Stimulated activated CD4-positive, alpha-beta T cell treated with anti-CD3 and anti-CD28 coated beads, Interleukin-4, amount 100 ng/mL, for 1 hour (primary cell): ENCODE measurements at places on chromosomes 3 and 15.

- no peak for DNase-seq
Observed at GRCh38 chr15:74235962-74236361, at the start of gene CCDC33. CCDC33 (plus strand) TSS chr15:74236326; CDS start chr15:74236720, 394 bp downstream.

GRCh38 chr3:105228696-105229095 is 138.0 kb upstream of the ALCAM start:
- no peak for DNase-seq

- no peak for DNase-seq
Observed at GRCh38 chr3:27031476-27031875, 337.7 kb downstream of the NEK10 start.

- no peak for DNase-seq
Observed at GRCh38 chr3:156978481-156978961, 152.4 kb downstream of the LEKR1 start.

DNA sequence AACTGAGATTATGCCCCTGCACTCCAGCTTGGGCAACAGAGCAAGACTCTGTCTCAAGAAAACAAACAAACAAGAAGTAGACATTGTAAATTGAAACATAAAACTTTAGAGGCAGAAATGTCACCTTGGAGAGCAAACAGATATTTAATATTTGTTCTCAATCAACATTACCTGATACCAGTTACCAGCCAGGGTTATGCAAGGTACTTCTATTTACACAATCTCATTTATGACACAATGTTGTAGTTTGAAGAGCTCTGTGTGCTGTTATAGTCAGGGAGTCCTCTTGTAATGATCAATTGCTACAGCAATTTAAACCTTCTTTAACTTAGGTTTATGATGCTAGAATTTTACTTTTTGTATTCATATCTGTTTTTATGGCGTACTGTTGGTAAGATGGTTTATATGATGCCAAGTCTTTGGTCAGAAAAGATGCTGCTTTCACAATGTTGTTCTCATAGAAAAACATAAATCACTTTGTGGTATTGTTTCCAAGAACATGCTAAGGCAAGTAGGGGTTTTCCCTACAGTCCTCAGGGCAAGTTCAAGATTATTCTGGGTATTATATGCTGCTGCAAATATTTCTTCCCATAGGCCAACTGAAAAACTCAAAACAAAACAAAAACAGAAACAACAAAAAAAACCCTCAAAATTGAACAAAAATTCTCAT is 173.5 kb downstream of the TNIK start:
- DNase-seq: no peak

GRCh38 chr15:48297668-48298067 is 33.6 kb upstream of the DUT start:
- no peak for DNase-seq

GRCh38 chr3:196756732-196757131 is 17.1 kb downstream of the PAK2 start:
- DNase-seq: no peak

DNA sequence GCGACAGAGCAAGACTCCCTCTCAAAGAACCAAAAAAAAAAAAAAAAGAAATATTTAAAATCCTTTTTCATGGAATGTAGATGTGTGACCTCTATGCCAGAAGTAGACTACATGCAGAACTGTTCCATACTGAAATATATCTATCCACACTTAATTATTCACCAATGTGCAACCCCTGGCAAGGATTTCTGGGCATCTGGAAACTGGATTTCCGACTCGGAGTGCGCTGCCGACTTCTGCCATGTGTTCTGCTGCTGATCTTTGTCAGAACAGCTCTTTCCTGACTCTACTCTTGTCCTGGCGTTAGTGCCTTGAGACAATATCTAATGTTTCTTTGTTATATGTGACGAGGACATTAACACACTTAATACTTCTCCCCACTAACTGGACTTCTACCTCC is 11.7 kb downstream of the LIPH start:
- no peak for DNase-seq

DNA sequence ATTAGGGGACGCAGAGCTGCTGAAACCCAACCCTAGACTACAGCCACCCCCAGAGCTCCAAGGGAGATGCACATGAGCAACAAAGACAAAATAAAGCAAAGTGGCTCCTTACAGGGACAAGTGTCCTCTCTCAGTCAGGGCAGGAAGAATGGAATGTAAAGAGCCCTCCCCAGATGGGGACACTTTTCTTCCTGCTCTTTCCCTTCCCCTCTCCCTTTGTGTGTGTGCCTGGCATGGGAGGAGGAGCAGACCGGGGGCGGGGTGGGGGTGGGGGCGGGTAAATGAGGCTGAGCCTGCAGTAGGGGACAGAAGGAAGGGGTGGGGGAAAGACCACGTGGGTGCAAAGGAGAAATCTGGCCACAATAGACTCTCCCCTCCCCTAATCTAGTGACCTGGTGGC is 37.4 kb downstream of the ACAA1 start:
- no peak for DNase-seq

DNA sequence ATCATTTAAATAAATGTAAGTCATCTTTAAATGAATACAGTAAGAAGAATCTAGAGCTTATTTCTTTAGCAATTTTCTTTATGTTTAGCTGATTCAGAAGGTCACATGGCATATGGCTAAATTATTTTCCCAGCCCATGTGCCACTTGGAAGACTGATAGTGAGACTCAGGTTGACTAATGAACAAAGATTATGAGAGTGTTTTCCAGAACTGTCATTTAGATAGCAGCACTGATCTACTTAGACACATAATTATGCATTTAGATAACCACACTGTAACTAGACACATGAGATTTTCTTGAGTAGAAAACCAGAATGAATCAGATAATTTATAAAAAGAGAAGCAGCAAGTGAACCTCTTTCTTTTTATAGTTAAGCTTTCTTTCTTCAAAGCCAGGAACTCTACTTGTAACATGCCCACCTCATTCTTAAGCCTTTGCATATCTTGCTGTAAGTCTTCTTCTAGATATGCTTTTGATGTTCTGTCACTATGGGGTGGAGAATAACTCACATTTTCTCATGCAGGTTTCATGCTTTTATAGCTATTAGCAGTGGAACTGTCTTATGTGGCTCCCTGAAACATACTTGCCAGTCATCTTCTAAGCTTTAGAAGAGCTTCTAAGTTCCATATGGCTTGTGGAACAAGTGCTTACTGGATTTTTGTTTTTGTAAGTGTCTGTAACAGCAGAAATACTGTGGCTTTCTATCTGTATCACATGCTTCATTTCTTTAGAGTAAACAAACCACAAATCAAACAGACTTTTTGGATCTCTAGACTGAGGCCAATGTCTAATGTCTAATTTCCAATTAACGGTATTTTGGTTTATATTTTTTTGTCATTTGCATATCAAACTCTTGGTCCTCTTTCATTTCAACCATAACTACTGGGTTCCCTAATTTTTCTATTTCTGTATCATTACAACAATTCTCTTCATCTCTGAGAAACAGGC is 101.4 kb downstream of the LMLN start:
- DNase-seq: no peak

- peak; percentile 41 for DNase-seq
Observed at GRCh38 chr15:40928821-40929659, at the start of gene DLL4. DLL4 (plus strand) TSS chr15:40929340; CDS start chr15:40929669, 329 bp downstream.

DNA sequence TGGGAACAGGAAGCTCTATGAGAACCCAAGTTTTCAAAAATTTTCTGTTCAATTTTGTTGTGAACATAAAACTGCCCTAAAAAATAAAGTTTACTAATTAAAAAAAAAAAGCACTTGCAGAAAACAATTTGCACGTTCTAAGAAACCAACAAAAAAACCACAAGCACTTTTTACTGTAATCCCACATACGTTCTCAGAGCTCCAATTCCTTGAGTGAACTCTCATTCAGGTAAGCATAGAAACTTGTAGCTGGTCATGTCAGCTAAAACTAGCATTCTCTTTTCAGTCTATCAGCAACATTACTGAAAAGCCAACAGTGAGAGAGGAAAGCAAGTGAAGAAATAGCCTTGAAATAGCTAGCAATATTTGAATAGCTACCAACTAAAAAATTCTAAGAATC is 11.5 kb upstream of the TMF1 start:
- no peak for DNase-seq

GRCh38 chr3:123813876-123814275 is 70.3 kb downstream of the MYLK start:
- DNase-seq: no peak

DNA sequence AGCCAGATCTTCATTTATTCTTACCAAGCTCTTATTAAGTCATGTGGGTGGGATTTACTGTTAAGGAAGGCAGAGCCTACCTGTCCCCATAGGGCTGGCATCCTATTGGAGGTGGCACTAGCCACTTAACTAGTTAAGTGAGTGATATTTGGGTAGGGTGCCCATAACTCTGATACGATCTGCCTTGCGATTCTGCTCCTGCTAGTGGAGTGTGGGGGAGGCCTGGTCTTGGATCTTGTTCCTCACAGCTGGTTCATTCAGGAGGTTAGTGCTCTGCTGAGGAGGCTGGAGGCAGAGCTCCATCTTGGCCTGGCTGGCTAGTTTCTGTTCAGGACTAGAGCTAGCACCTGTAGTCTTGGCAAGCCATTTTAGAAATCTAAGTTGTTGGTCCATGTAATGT is 9.3 kb downstream of the BAHD1 start:
- no peak for DNase-seq

DNA sequence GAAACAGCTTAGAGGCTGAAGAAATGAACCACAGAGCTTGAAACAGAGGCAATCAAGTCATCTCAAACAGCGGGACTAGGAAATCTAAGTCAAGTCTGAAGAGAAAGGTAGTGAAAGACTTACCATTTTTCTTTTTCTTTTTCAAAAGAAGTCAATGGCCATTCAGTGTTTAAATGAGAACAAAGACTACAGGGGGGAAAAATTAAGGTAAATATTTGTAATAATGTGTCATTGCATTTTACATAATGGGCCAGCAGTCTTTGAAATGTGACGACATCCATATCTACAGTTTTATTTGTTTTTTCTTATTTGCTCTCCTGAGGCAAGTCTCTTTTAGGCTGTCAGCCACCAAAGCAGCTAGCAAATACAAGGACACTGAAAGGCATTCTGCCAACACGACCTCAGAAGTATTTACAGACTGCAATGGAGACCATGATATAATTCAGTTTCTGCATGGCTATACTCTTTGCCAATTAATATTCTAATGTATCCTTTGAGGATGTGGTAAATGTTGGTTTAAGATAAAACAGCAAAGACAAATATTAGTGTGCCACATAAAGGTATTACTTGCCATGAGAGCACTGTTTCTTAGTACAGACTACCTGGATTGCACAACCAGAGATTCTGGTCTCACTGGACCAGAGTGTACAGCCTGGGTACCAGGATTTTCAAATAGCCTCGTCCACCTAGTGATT is 307.0 kb upstream of the THBS1 start:
- DNase-seq: no peak

DNA sequence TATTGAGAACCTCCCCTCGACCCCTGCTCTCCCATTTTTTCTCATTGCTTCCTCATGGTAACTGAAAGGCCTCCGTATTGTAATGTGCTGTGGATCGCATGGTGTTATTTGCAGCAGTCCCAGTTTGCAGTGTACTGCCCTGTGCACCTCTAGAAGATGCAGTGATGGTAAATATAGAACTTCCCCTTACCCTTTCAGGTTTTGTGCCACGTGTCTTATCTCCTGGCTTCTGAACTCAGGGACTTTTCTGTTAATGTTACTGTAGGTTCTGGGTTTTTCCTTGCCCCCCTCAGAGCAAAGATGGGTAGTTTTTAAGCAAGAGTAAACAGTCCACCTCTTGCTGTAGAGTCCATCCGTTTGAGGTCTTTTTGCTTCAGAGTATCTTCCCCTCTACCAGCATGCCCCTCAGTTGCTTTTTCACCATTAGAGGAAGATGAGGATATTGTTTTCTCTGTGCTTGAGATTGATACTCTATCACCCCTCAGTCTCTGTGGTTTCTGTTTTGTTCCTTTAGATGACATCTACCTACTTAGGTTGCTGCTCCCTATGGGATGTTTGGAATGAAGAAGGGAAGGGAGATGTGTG is 22.4 kb downstream of the CHD2 start:
- DNase-seq: no peak

DNA sequence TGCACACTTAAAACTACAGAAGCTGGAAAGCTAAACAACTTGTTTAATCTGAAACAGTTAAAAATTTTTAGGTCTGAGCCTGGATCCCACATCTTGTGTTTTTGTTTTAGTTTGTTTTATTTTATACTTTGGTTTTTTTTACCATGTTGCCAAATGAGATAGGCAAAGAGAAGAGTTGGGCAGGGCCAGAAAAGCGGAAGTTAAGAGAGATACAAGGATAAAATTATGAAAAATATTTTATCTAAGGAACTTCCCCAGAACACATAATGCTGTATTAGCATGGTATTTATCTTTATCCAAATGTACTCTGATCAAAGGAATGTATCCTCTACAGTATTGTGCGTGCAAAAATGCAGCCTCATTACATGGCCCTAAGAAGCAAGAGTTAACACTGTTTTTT is 50.7 kb downstream of the PROS1 start:
- DNase-seq: no peak

- DNase-seq: no peak
Observed at GRCh38 chr3:131933665-131934064, 101.1 kb downstream of the CPNE4 start.

GRCh38 chr3:31636694-31637442 is 104.1 kb downstream of the STT3B start:
- DNase-seq: no peak

DNA sequence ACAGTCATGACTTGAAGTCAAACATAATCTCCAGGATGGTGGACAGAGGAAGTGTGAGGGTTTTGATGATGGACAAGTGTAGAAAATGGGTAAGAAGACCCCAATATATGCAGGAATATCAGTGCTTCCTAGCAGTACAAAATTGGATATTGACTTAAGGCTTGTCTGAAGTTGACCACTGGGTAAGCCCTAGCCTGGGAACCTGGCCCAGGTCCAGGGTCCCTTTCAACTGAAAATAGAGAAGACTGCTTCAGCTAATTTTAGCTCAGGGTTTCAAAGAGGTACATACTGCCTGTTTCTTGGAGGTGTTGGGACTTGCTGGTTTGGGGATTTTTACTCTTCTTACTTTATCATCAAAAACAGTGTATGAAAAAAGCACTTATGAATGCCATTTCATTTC is 4.7 kb downstream of the NR1D2 start:
- DNase-seq: no peak

- no peak for DNase-seq
Observed at GRCh38 chr3:158991146-158991705, 189.4 kb downstream of the MFSD1 start.

- DNase-seq: no peak
Observed at GRCh38 chr3:37753428-37753827, 108.3 kb upstream of the CTDSPL start.

GRCh38 chr3:140715035-140715434 is 37.2 kb downstream of the TRIM42 start:
- no peak for DNase-seq

DNA sequence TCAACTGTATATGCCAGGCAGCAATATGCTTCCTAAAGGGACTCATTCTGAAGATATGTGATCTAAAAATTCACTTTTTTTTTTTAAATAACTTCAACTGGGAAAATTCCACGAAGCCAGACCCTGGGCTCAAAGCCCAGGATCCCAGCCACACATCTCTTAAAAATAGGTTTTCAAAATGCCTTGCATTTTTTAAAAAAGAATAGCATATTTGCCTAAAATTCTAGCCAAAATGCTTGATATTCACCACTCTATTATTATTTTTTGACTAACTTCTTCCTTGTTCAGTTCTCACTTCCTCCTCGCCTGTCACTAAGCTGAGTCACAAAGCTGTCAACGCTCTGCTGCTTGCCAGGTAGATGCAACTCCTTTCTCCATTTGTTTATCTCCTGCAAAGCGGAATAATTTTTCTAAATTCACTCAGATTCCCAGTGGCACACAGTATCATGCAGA is 28.0 kb upstream of the VGLL4 start:
- no peak for DNase-seq

- DNase-seq: no peak
Observed at GRCh38 chr3:38549486-38549885, 53.3 kb downstream of the EXOG start.
